ENCODE measurements at places on chromosomes 4 and X.

DNA sequence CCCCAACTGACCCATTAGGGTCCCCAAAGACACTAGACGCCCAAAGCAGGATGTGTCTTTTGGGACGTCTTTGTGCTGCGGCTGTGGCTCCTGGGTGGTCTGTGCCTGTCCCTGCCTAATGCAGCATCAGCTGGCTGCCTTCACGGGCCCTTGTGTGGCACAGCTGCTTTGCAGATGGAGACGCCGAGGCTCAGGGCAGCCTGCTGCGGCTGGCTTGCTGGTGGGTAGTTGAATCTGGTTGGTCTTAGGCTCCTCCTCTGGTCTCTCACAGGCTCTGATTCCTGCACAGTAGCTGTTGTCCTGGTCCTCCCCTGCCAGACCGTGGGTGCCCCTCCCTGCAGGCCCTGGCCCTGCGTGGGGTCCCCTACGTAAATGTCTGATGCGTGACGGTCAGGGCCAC is 8.1 kb downstream of the CPZ start:
- DNase-seq = no peak

GRCh38 chrX:22124098-22124497 is 92.0 kb downstream of the PHEX start:
- DNase-seq = no peak

DNA sequence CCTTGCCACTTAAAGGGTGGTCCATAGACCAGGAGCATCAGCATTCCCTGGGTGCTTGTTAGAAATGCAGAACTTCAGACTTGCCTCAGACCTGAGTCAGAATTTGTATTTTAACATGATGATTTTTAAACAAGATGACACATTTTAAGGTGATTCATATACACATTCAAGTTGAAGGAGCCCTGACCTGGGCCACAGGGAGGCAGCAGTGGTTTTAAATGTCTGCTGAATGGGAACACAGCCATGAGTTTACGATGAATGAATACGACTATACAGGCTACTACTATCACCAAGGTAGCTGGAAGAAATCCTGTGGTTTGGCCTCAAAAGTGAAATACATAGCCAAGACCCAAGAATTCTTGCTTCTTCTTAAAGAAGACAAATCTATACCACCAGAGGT is 2.9 kb downstream of the HDAC8 start:
- DNase-seq = no peak

GRCh38 chr4:181682367-181683047 is 560.7 kb upstream of the TENM3 start:
- DNase-seq = no peak

GRCh38 chr4:108346818-108347210 is 178.1 kb upstream of the LEF1 start:
- no peak for DNase-seq

GRCh38 chr4:15479089-15479912 is 9.6 kb downstream of the CC2D2A start:
- no peak for DNase-seq

DNA sequence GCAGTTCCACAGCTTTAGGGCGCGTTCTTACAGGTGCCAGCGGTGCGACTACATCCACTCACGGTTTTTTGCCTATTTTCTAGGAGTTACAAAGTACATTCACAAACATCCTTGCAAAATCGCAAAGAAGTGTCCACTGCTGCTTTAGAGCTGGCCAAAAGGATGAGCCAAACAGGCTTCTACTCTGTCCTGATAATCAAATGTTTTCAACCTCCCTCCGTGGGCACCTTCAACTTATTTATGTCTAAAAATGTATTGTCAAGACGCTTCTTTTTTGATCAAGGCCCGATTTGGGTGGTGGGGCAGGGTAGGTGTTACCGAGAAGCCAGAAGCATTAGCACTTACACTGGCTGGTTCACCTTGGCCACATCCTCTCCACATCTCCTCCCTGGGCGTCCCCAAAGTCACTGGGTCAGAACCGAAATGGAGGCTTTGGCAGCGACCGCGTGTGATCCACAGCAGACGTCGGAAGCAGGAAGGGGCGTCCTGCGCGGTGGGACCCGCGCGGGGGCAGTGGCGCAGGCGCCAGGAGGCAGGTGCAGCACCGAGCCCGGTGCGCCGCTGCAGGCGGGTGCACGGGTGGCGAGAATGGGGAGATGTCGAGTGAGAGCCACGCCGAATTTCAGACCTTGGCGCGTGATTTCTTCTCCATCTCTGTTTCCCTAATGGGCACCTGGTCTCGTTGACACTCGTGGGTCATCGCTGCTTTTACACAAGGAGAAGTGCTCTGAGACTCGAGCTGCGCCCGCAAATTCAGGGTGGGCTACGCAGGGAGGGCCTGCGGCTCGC is 16.9 kb downstream of the NKX3-2 start:
- DNase-seq = no peak

DNA sequence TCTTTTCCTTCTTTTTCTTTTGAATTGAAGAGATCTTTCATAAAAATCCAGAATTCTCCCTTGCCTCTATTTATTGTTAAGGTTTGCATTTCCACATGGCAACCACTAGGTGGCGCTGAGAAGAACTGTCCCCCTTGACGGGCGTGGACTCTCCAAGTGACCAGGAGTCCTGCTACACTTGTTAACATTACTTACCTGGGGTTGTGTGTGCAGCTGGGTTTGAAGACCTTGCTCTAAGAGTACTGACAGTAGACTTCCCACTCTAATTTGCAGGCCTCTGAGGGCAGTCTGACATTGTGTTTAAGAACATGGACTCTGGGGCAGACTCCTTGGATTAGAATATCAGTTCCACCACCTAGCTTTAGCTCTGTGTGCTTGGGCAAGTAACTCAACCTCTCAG is 52.8 kb downstream of the GPRIN3 start:
- peak; percentile 62 for DNase-seq

DNA sequence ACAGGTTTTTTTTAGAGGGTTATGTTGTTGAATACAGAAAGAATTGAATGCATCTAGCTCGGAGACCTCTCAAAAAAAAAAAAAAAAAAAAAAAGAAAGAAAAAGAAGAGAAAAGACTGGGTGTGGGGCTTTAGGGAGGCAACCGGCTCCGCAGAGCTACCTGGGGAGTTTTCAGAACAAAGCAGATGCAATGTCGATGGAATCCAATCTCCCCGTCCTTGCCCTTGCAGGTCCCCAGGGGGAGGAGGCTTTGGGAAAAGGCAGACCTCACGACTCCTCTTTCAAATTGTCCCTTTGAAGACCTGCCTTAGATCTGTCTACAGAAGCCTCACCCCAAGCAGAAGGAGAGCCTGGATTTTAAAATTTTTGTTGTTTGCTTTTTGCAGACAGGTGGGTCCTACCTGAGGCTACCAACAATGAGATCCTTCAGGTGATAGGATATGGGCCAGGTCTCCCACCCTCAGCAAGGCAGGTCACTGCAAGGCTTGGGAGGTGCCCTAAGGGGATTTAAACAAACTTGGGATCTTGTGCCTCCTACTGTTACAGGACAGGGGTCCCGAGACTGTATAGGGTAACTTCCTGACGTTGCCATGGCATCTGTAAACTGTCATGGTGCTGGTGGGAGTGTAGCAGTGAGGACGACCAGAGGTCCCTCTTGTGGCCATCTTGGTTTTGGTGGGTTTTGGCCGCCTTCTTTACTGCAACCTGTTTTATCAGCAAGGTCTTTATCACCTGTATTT is 75.2 kb upstream of the PRKX start:
- no peak for DNase-seq

- no peak for DNase-seq
These were observed 111.3 kb downstream of the PHKA2 start for GRCh38 chrX:18872621-18873020.

DNA sequence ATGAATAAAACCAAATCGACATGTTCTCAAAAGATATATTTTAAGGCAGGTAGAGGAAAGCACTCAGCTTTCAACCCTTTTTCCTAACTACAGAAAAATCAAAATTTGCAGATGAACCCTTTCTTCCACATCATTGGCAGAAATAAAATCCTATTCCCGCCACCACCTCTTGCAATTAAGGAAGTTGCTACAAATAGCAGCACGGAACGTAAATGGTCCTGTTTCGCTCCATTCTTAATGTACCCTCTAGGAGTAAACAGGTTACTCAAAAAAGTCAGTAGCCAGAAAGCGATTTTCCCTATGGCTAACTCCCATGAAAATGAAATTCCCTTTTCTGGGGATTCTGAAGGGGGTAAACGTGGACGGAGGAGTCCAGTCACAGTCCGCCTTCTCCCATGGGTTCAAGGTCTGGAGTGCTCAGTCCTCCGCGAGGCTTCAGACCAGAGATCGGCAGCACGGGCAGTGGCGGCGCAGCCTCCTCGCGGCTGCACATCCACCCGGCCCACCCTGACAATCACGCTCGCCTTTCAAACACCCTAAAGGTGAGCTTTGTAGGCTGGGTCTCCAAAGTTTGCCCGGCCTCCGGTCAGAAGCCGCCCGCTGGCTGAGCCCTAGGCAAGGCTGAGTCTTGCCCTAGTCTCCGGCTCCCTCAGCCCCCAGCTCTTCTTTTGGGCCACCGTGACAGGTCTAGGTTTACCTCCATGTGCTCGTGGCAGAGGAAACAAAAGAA is 1.8 kb downstream of the ATP11C start:
- peak; percentile 50 for DNase-seq

DNA sequence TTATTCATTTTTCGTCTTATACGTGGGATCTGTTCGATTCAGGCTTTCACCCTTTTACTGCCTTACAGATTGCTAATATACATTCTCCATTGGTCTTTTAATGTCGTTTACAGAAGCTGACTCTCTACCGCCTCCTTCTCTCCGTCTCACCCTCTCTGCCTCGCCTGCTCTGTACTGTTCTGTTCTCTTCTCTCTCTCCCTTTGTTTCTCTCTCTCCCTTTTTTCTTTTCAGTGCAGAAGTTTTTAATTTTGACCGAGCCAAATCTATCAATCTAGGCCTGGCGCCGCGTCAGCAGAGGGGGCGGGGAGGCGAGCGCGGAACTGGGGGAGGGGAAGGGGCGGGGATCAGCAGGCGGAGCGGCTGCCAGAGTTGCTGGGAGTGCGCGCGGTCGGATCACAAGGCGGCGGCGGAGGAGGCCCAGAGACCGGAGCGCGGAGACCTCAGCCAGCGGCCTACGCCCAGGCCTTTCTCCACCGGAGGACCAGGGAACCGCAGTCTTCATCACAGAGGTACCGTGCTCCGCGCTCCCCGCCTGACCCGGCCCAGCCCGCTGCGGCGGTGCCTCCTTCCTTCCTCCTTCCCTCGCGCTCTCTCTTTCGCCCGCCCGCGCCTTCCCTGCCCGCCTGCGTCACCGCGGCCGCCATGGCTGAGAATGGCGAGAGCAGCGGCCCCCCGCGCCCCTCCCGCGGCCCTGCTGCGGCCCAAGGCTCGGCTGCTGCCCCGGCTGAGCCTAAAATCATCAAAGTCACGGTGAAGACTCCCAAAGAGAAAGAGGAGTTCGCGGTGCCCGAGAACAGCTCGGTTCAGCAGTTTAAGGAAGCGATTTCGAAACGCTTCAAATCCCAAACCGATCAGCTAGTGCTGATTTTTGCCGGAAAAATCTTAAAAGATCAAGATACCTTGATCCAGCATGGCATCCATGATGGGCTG is at the start of gene UBQLN2:
Gene UBQLN2 (plus strand): TSS at position 397 of the 931 bp plus-strand sequence. CDS start 247 bp downstream, at position 644.
- DNase-seq = peak; percentile 85

DNA sequence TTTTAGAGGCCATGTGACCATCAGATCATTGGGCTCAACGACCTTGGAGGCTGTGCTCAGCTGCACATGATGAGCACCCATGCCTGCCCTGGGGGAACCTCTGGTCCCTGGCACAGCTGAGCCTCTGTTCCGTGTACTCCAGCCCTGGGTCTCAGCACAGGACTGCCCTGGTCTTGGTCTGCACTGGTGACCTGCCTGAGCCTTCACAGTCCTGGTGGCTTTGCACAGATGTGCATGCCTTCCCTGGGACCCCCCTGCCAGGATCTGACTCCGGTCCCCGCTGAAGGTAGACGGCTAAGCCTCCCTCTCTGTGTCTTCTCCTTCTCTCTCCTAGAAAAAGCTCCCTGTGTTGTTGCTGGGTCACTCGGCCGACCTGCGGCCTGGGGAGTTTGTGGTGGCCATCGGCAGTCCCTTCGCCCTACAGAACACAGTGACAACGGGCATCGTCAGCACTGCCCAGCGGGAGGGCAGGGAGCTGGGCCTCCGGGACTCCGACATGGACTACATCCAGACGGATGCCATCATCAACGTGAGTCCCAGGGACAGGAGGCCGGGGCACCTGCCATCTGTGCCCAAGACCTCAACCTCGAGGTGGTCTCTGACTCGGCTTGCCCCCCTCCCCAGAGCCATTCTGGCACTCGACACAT is 21.6 kb downstream of the HTRA3 start:
- no peak for DNase-seq

DNA sequence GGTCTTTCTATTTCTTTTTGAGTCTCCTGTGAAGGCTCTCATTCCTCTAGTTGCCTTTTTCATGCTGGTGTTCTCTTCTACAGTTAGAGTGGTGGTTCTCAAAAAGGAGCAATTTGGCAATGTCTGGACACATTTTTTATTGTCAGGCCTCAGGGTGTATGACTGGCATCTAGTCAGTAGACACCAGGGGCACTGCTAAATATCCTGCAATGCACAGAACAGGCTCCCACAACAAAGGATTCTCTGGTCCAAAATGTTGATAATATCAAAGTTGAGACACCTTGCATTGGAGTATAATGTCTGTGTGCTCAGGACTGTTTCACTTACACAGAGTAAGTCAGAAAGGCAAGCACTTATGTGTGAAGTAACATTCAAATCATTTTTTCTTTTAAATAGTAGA is 1360.7 kb downstream of the ADGRL3 start:
- no peak for DNase-seq

DNA sequence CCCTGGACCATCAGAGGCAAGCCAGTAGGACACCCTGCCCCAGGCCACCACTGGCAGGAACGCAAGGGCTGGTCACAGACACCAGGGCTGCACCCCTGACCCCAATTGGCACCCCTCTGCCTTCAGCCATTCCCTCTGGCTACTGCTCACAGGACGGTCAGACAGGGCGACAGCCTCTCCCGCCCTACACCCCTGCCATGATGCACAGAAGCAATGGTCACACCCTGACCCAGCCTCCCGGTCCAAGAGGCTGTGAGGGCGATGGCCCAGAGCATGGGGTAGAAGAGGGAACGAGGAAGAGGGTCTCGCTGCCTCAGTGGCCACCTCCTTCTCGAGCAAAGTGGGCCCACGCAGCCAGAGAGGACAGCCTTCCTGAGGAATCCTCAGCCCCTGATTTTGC is 143.5 kb downstream of the SOWAHB start:
- DNase-seq = no peak

All from activated T-cell treated with anti-CD3 and anti-CD28 coated beads, Interleukin-2, amount 50 U/mL, for 24 hours (primary cell).